ENCODE measurements at places on chromosomes 7 and 10.

GRCh38 chr10:26970667-26971066 is 109.9 kb upstream of the ABI1 start:
- no peak for DNase-seq

DNA sequence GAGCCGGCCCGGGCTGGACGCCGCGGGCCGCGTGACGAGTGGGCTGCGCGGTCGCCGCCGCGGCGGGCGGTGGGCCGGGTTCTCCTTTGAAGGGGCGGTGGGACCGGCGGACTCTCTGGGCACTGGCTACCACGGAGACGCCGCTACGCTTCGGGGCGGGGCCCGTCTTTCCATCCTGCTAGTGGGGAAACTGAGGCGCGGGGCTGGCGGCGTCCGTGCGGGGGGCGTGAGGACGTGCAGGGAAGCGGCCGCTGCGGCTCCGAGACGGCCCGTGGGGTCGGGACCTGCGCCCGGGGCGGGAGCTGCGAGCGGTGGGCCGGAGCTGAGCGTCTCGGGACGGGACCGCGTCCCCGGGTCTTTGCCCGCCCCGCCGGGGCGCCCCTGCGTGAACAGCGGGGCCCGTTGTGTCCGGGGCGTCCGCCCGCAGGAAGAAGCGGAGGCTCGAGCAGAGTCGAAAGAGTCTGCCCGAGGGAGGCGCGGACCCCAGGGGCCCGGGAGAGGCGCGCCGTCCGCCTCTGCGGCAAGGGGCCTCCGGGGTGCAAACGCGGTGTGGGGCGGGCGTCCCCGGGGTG is 548 bp upstream of the BNIP3 start:
- DNase-seq, result no peak

DNA sequence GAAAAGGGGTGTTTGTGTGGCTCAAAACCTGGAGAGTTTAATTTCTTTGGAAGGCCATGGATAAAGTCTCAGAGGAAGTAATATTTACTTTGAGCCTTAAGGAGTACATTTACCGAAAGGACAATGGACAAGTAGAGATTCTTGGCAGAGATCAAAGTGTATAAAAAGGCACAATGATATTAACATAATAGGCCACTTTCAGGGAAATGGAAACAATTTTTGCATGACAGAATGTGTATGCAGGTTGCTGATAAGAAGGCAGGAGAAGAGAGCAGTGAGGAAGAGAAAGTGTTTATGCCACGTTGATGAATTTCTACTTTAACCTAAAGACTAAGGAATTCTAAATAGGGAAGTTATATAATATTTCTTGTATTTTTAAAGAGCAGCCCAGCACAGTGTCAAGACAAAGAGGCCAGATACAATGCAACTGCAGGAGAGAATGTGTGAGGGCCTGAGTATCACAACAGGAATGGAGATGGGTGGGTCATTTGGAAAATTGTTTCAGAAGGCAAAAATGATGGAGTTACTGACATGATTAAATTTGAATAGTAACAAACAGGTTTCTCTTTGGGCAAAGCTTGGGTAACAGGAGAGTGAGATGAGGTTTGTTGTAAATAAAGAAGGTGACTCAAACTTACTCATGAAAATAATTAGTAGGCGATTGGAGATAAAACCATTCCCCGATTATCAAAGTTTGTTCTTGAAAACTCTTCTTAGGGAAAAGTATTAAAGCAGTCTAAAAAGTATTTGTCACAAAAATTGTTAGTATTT is 84.1 kb downstream of the THSD7A start:
- DNase-seq, result no peak

GRCh38 chr7:88111140-88111743 is 108.6 kb downstream of the SRI start:
- no peak for DNase-seq

DNA sequence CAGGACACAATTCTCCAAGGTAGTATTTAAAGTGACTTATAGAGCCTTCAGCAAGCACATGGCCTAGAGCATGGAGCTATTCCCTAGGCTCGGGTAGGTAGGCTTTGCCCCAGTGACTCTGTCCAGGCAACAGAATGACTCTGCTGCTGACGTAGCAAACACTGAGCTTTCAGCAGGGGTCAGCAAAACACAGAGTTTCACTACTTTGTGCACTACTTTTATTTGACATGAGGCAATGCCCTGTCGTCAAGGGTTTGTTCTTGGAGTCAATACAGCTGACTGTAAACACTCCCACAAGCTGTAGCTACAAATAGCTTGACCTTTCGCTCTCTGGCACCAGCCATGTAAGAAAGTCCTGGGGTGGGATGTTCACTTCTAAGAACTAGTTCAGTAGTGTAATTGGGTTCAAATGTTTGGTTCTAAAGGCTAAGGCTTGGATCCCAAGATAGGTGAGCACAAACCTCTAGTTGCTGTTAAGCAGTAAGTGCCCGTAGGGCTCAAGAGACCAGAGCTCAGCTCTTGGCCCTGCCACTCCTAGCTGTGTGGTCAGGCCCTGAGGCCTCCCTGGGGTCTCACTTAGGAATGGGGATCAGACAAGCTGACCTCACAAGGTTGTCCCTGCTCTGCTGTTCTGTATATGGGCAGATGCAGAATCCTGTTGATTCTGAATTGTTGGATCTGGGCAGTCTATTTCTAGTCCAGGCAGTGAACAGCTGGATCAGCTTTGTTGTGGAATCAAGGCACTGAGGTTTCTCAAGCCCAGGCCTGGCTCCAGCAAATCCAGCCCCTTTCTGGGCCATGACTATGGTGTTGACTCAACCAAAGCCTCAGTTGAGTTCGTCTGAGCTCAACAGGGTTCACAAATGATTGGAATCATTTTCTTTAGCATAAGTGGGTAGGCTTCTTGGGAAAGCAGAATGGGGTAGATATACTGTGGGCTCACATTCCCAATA is 10.7 kb downstream of the NODAL start:
- DNase-seq, result no peak

- DNase-seq, result no peak
These were observed 41.4 kb downstream of the EPHB4 start for GRCh38 chr7:100785878-100786277.

DNA sequence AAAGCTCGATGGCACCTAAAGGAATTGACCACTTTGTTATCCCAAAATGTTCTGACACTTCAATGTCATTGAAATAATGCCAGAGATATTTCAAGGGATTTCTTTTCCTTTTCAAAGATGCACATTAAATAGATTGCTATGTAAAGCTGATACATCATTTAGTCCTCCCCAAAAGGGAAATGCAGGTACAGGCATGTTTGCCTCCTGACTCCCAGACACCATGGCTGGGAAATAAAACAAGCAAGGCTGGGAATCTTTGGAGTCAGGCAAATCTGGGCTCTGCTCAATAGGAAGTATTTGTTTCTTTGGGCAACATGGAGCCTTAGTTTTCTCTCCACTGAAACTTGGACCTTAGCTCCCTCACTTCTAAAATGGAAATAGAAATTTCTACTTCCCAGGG is 230.8 kb upstream of the LRRTM3 start:
- no peak for DNase-seq

GRCh38 chr10:49081547-49082275 is 33.6 kb downstream of the VSTM4 start:
- DNase-seq, result no peak

DNA sequence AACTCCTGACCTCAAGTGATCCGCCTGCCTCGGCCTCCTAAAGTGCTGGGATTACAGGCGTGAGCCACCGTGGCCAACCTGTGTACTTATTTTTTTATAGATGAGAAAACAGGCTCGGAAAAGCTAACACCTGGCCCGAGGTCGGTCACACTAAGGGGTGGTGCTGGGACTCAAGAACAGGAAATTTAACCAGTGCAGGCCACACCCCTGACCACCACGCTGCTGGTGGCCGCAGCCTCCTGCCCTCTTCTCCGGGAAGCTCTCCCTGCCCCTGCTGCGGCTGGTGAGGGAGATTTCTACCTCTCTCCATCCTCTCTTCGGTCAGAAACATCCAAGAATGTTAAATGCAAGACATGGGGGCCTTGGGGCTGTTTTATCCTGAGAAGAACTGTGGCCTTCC is 63.2 kb downstream of the TNRC18 start:
- DNase-seq, result no peak

GRCh38 chr10:120691625-120692024 is 159.5 kb upstream of the WDR11 start:
- DNase-seq, result no peak

DNA sequence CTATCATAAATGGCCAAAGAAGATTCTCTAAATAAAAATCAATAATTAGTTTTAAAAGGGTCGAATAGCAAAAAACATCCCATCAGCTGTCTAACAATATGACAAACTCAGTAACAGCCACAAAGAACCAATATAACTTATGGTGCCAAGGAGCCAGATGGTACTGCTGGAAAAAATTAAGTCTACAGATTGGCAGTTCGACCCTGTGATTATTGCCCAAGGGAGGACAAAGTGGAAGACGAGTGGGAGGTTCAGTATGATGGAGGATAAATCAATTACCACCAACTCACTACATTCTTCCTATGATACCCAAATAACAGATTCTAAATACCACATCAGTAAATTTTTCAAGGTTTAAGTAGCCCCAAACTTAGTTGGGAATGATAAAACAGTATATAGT is 49.0 kb downstream of the SKAP2 start:
- no peak for DNase-seq

- DNase-seq, result peak; percentile 25
These were observed 166.4 kb downstream of the C7orf25 start for GRCh38 chr7:42745357-42746059.

DNA sequence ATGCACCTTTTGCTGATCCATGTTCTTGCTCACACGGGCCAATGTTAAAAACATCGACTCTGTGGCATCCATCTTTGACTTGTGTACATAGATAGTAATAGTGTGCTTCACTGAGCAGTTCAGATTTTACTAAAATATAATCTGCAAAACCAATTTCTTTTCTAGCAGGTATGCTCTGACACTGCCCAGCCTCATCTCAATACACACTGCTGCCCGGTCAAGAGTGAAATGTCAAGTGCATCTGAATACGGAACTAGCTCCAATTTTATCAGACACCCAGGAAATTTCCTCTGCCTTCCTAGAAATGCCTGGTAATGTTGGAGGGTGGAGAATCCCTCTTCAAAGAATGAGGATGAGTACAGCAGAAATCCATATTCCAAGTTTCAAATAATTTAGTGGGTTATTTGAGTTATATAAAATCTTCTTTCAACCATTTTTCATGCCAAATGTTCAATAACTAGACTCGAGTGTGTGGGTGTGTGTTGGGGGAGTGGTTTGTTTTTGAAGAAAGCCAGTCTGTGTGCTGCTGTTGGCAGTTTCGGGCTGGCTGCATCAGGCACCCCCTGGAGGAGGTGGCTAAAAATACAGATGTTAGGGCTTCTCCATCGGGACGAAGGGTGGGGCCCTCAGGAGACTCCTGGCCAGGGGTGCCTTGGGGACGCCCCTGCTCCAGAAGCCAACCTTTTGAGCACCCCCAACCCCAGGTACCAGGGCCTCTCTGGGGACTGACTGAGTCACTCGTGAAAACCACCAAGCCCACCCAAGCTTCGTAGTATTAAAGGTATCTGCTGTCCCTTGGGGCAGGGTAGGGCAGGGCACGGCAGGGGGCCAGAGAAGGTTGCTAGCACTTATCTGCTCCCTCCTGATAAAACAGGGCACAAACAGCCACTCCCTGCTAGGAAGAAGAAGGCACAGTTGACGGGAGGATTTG is 15.4 kb downstream of the CTBP2 start:
- DNase-seq, result no peak

DNA sequence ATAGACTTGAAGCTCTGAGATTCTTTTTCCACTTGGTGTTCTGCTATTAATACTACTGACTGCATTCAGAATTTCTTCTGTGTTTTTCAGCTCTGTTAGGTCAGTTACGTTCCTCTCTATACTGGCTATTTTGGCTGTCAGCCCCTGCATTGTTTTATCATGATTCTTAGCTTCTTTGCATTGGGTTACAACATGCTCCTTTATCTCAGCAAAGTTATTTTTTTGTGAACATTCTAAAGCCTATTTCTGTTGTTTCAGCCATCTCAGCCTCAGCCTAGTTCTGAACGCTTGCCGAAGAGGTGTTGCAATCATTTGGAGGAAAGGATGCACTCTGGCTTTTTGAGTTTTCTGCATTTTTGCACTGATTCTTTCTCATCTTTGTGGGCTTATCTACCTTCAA is 201.5 kb upstream of the GNAI1 start:
- no peak for DNase-seq

DNA sequence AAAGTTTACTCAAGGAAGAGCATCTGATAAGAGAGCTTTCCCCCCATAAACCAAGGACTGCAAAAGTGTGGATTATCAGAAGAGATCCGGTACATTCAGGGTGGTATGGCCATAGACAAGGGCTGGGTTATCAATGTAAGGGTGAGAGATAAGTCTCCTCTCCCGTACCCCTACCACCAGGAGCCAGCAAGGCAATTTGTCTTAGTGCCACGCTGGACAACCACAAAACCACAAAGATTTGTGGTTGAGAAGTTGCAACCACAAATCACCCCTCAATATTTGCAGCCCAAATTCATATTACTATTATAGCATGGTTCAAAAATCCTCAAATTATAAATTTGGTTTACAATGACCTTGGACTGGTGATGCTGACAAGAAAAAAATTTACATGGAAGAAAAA is 2.3 kb upstream of the ZSCAN25 start:
- no peak for DNase-seq

DNA sequence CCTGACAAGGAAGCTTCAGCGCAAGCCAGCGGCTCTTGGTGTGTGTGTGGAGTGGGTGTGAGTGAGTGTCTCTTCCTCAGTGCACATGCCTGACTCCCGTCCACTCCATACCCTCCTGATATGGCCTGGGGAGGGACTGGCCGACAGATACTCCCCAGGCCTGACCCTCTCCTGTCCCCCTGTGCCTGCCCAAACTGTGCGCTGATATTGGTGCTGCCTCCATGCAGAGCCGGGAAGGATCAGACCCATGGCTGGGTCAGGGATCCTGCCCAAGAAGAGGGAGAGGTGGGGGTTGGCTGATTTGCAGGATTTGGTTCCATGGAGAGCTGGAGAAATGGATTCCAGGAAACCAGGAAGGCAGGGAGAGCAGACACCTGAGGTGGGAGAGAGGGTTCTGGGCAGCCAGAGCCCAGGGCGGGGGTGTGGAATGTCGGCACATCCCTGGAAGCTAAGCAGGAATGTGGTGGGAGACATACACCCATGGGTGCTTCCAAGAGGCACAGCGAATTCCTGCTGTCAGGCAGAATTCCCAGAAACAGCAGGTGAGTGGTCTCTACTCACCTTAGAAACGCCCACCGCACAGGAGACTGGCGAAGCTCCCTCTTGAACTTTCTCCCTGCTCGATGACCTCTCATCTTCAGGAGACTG is 6.3 kb downstream of the CALML5 start:
- no peak for DNase-seq

GRCh38 chr7:109986701-109987100 is 1104.2 kb upstream of the LRRN3 start:
- DNase-seq, result no peak

GRCh38 chr7:19709249-19709578 is 377 bp upstream of the POLR1F start:
- DNase-seq, result no peak

GRCh38 chr10:61135276-61135721 is 191.3 kb upstream of the RHOBTB1 start:
- no peak for DNase-seq

Data from omental fat pad (tissue), 4 donors.